ENCODE measurements at places on chromosomes 3 and 15.

DNA sequence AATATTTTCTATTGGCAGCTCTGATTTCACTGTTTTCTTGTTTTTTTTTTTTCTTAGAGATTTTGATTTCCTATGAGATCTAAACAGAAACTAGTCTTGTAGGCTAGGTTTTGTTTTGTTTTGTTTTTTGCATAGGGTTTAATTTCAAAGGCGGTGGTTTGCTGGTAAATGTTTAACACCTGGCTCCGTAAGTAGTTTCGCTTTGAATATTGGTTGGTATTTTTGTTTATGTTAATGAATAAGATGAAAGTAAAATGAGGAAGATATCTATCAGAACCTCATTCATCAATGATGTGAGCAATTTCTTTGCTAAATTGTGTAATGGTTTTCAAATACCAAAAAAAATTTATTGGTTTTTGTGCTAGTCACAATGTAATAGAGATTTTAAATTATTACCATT is 39.7 kb upstream of the TM4SF1 start:
- no peak for DNase-seq

GRCh38 chr3:184604039-184604601 is 42.5 kb downstream of the EPHB3 start:
- no peak for DNase-seq

- DNase-seq, result no peak
Measured at GRCh38 chr3:45318689-45319088, 69.7 kb upstream of the LARS2 start.

GRCh38 chr15:31488437-31489204 is 162.0 kb downstream of the KLF13 start:
- peak; percentile 42 for DNase-seq

DNA sequence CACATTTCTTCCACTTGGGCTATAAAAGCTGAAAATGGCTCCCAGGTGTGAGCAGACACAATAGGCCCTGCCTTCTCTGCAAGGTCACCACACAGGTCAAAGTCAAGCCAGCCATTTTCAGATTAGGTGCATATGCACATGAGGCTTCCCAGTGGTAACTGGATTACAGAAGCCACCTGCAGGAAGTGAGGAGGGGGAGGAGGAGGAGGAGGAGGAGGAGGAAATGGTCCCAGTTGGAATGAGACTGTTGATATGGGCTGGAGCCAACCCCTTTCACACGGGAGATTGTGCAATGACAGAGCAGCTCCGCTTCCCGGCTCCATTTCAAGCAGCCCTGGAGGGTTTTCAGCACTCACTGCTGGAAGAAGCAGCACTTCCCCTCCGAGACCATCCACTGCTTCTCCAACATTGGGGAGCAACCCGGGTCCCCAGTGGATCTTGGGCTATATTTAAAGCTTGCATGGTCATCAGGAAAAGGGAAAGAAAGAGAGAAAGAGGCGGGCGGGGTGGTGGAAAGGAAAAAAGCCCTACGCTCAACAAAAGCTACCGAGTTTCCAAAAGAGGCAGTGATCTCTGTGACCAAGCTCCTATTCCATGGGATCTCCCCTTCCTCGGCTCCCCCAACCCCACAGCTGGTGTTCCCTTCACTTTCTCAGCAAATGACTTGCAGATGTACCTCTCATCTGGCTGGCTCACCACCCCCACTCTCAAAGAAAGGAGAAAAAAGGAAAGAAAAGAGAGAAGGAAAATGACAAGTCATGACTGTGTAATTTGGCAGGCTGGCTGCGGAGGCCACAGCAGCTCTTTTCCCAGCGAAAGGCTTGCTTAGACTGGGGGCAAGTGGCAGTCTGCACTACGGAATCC is 58.3 kb downstream of the LRIG1 start:
- no peak for DNase-seq

DNA sequence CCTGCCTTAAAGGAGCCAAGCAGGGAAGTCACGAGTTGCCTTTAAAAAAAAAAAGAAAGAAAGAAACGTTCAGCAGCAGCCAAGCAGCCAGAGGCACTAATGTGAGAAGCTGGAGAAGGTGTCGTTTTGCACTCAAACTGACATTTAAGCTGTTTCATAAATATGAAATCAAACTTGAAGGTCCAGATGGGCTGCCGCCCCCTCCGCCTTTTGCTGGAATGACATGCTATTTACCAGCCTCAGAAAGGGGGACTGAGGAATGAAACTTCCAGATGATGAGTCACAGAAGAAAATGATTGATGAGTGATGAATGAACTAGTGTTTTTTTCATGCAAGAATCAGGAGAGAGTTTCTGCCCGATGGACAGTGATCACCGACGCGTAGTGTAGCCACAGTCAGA is 396.8 kb downstream of the IGSF11 start:
- DNase-seq, result no peak

DNA sequence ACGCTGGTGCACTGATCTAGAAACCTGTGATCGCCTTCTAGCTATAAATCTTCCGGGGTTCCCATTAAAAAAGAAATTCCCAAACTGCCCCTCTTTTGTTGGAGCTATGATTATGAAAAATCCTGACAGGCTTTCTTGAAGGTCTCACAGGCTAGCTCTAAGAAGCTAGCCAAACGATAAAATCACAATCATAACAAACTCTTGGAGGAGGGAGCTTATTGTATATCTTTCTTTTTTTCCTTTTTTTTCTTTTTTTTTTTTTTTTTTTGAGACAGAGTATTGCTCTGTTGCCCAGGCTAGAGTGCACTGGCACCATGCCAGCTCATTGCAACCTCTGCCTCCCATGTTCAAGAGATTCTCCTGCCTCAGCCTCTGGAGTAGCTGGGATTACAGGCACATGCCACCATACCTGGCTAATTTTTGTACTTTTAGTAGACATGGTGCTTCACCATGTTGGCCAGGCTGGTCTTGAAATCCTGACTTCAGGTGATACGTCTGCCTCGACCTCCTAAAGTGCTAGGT is 72.0 kb downstream of the MYO1E start:
- no peak for DNase-seq

- no peak for DNase-seq
Measured at GRCh38 chr3:197611255-197611654, 55.5 kb upstream of the BDH1 start.

DNA sequence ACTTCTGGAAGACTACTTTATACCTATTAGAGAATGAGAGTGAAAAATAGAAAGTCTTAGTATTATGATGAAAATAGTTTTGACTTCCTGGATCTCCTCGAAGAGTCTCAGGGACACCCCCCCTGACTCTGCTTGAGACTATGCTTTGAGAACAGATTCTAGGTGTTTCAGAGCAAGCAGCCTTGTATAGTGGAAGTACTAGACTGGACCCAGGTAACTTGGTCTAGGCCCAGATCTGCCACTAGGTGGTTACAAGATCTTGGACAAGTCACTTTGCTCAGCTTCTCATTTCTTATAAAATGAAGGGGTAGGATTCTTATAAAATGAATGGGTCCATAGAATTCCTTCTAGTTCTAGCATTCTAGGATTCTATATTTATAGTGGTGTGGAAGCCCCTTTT is 9.1 kb downstream of the ABHD5 start:
- no peak for DNase-seq

GRCh38 chr3:138118612-138119422 is 3.4 kb upstream of the DZIP1L start:
- DNase-seq, result peak; percentile 31

GRCh38 chr3:126026277-126026751 is 57.3 kb downstream of the ROPN1B start:
- no peak for DNase-seq

DNA sequence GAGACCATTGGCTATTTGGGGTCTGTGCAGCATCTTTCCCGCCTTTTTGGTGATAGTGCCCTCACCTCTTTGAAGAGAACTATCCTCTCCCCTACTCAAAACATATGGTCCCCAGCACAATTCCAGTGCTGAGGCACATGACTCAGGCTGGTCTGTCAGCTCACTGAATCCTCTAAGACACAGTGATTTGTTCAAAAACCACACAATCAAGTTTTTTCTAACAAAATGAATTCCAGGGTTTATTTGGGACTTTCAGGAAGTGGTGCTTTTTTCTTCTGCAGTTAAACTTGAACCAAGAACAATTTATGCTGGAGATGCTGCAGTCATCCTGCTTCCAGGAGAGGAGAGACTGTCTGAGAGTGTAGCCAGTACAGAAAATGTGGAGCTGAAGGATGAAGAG is 142.5 kb upstream of the LMCD1 start:
- no peak for DNase-seq

DNA sequence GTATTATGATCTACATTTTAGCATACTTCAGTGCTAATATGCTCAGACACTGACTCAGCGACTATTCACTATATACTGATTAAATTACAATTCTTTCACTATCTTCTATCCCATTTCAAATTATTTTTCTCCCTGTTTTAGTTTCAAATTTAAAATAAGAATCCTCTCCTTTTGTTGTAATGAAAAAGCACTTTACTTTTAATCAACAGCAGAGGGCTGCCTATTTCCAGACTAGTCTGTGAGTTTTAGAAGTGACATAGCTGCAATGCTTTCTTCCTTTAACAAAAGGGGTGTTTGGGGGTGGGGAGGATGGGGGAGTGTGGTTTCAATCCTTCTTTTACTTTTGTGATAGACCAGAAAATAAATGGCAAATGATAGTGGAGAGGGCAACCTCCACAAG is 2.4 kb downstream of the NEDD4 start:
- no peak for DNase-seq

DNA sequence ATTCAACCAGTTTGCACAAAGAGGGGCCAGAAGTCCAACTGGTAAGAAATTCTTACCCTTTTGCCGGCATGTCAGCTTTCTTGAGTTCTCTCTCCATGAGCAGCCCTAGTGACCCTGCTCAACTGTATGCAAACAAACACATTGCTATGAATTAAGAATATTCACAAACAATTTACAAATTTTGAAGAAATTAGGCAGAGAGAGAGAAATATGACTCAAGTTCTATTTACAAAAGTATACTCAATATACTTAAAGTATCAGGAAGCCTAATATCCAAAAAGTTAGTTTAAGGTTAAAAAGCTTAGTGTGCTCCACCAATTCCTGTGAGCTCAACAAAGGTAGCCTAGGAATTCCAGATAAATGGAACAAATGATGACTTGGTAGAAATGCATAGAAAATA is 3.5 kb upstream of the EHHADH start:
- no peak for DNase-seq

GRCh38 chr3:32449691-32450090 is 53.0 kb downstream of the CMTM6 start:
- DNase-seq, result no peak

DNA sequence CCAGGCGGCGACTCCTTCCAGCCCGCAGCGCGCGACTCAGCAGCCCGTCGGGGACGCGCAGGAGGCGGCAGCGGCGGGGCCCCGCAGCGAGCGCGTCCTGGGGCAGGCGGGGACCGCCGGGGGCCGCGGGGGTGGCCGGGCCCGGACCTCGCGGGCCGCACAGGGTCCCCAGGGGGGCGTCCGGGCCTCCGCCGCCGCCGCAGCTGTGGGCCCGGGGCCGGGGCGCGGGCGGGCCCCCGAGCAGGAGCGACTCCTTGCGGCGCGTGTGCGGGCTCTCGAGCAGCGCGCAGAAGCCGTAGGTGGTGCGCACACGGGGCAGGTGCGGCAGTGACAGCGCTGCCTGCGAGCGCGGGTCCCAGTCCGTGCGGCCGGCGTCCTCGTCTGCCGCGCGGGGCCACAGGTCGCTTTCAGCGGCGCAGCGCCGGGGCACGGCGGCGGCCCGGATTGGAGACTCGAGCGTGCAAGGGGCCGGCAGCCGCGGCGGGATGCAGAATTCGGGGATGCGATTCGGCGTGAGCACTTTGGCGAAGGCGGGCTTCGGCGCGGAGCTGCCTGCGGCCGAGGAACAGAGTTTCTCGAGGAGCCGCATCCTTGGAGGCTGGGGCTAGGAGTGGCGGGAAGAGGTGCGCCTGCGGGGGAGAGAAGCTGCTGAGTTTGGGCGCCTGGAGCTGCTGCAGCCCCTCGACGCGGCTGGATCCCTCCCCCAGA is 535 bp downstream of the C2CD4B start:
- no peak for DNase-seq

DNA sequence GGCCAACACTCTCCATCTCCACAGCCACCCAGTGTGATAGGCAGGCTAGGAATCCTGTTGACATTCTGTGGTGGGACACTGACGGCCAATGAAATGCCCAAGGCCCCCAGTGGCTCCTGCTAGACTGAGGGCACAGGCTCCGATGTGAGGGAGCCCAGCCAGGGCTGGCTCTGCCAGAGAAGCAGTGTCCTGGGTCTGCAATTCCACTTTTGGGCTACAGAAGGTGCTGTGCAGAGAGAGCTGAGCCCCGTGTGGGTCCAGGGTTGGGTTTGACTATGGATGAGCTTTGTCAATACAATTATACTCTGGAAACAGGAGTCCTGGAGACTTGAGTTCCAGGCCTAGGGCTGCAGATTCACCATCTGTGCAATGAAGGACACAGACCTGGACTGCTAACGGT is 55.7 kb upstream of the TMEM115 start:
- no peak for DNase-seq

DNA sequence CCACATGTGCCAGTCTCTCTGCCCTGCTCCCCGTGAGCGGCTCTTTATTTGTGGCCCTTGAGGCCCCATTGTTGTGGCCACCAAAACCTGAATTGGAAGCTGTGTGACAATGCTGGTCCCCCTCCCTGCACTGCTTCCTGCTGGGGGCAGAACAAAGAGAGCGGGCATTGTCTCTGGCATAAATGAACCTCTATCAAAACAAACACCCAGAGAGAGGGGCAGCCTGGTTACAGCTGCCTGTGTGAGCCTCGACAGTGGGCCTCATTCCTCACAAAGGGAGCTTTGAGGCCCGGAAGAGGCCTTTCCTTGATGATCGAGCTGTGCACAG is 152.9 kb downstream of the IGF1R start:
- DNase-seq, result no peak

- no peak for DNase-seq
Measured at GRCh38 chr15:26433060-26433459, 339.8 kb downstream of the GABRB3 start.

GRCh38 chr3:151386056-151386455 is 1.5 kb upstream of the P2RY12 start:
- DNase-seq, result no peak

- DNase-seq, result no peak
Measured at GRCh38 chr3:5116538-5116937, 5.6 kb upstream of the ARL8B start.

DNA sequence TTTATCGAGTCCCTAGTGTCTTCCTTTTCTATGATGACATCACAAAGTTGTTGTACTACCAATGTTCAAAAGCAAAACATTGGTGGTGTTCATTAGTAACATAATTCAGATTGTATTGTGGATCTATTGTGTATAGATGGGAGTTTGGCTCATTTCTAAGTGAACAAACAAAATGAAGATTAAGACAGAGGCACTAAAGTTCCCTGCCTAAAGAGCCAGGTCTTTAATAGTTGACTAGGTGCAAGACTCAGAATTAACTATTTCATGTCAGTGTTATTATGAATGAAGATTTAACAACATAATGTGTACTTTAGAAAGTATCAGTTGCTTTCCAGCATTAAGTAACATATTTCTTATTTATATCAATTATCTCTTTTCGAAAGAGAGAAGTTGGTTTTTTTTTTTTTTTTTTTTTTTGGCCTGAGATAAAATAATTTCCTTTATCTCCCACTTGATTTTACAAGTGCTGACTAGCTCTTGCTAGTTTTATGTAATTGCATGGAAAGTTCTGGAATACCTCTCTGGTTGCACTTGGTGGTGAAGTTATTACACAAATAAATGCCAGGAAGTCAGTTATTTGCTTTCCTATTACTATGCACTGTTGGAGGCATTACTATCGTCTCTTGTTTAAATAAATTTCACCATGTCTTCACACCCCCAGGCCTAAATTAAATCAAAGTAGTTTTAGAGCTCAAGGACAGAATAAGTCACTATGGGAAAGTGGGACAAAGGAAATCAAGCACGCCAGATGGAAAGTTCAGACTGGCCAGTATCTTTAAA is 48.7 kb downstream of the NAALADL2 start:
- DNase-seq, result no peak

GRCh38 chr3:119015942-119016341 is 18.7 kb downstream of the IGSF11 start:
- no peak for DNase-seq

GRCh38 chr3:179933914-179934313 is 102.8 kb downstream of the PEX5L start:
- DNase-seq, result no peak

Measured in thoracic aorta (tissue), 2 donors.